LNCaP clone FGC (cell line): ENCODE measurements at places on chromosomes 16 and 17.

DNA sequence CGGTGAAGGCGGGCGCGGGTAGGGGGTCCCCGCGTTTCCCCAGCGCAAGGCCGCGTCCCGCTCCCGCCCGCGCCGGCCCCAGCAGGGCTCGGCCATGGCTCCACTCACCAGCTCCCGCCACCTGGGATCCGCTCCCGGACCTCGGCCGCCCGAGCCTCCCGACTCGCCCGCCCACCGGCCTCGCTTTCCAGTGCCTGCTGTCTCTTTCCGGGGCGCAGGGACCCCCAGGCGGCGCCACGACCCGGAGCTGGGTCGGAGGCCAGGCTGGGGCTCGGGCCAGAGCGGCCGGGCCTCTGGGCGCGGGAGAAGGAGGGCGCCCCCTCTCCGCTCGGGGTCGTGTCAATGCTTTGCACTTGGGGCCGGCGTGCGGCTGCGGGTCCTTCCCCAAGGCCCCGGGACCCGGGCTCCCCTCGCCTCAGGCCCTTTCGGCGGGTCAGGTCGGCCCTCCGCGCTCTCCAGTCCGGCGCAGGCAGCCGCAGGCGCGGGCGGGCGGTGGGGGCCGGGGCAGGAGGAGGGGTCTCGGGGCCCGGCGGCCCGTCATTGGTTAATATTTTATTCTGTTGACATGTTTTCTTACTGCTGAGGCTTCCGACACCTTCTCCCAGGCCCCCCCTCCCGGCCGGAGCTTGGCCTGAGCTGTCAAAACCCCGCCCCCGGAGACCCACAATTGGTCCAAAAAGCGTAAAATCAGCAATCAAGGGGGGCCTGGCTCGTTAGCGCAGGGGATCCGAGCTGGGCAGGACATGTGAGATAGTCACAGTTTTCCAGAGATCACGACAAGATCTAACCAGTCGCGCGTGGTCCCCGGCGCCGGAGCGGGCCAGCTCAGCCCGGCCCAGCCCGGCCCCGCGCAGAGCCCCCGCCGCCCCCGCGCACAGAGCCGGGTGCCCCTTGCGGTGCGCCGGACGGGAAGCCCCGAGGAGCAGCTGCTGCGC, at the start of gene TBX2:
TSS of gene TBX2 (plus strand) at position 713 of the 935 bp plus-strand sequence. CDS start 334 bp downstream, outside the sequence.
- DNase-seq = no peak

DNA sequence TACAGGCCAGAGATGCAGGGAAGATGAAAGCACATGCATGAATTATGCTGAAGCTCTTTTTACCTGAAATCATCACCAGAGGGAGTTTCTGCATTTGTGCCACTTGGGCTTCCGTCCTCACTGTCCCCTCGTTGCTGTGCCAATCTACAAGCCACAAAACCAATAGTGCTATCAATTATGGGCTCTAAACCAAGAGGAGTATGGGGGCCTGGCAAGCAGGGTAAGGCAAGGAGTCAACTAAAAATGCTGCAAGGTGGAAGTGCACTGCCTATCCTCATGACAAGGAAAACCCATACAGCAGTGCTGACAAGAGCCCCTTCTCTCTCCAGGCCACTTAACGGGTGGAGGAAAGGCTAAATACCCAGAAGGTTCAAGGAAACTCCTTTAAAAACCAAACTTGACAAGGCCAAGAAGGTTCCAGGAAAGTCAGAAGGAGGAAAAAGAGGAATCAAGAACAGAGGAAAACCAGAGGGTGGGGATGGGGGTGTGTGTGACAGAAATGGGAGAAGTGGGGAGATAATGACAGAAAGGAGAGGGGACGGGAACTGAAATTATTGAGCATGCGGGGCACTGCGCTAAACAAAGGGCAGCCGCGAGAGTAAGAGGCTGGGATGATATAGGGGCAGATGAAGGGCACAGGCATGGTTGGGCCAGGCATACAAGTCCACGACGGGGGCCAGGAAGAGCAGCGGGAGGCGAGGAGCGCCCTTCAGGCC, 674 bp downstream of the C17orf75 start:
- no peak for DNase-seq

GRCh38 chr17:75917917-75918445, 13.3 kb upstream of the MRPL38 start:
- DNase-seq = no peak

DNA sequence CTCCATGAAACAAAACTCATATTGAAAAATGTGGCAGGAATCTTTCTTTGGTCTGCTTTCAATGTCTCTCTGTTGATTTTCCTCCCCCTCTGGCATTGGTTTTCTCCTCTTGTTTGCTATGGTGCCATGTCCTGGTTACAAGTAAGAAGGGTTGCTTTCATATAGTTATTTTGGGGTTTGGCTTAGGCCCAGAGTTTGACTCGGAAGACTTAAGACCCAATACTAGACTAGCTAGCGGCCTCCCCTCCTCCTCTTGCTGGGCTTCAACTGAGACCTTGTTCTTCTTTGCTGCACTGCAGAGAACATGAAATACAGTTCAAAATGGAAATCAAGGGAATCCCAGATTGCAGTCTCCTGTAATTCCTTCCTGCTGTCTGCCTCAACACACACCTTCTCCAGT, 30.0 kb upstream of the CLEC18A start:
- no peak for DNase-seq

GRCh38 chr16:87163637-87164036, 153.6 kb downstream of the C16orf95 start:
- no peak for DNase-seq

- no peak for DNase-seq
Measured at GRCh38 chr17:72699545-72699944, 392.9 kb downstream of the SLC39A11 start.

DNA sequence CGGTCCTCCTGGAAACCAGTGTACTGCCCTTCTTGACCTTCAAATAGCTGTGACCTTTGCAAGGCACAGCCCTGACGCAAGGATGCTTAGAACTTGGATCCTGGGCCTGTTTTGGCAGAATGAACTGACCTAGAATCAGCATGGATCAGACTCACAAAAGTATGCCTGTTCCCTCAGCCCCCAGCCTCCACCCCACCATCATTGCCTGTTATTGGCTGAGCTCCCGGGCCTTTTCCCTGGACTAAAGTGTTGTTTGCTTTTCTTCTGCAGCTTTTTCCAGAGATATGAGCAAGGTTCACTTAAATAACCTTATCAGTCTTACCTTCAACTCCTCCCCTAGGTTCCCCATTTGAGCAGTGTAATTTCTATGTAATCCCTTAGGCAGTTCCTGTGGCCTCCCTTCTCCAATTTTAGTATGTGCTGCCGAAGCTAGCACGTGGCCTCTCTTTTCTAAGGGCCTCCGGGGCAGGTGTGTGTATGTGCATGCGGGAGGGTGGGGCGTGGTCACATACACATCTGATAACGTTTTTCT, 347.4 kb downstream of the MAF start:
- DNase-seq = no peak

DNA sequence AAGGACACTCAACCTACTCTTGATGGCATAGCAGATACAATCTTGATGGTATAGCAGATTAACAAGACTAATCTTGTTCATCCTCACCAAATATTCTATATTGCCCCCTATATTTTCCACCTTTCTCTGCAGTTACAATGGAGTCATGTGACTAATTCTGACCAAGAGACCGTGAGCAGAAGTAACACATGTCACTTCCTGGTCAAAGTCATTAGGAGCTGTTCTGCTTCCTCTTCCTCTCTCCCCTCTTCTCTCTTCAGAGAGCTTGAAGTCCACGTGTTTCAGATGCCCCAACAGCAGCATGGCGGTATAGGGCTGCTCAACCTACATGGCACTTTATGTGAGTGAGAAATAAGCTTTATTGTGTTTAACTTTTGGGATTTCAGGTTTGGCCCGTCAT, 55.3 kb upstream of the ERCC4 start:
- no peak for DNase-seq

DNA sequence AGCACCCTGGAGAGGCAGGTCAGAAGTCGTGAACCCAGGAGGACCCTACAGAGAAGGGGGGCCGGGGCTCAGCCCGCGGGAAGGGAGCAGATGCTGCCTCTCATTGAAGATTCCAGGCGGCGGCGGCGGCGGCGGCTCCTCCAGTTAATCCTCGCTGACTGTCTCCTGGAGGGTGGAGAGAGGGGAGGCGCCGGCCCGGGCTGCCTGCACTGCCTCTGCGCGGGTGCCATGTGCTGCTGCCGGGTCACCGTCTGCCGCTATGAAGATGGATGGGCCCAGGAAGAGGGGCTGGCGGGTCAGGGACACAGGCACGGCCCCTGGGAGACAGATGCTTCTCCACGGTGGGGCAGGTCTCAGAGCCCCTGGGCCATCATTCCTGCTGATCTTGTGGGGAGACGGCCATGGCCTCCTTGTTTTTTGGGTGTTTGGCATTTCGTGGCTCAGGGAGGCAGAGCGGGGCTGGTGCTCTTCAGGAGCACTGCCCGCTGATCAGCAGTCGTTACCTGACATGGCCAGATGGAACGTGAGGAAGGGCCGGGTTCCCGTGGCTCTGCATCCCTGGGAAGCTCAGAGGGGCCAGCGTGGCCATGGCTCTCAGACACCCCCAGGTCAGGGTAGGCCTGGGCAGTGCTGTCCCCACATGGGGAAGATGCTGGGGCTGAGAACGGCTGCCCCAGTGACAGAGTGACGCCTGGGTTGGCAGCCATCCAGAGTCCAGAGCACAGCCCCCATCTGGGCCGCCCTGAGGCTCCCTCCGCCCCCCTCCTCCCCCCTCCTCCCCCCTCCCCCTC, 36.1 kb downstream of the GINS2 start:
- DNase-seq = peak; percentile 44

DNA sequence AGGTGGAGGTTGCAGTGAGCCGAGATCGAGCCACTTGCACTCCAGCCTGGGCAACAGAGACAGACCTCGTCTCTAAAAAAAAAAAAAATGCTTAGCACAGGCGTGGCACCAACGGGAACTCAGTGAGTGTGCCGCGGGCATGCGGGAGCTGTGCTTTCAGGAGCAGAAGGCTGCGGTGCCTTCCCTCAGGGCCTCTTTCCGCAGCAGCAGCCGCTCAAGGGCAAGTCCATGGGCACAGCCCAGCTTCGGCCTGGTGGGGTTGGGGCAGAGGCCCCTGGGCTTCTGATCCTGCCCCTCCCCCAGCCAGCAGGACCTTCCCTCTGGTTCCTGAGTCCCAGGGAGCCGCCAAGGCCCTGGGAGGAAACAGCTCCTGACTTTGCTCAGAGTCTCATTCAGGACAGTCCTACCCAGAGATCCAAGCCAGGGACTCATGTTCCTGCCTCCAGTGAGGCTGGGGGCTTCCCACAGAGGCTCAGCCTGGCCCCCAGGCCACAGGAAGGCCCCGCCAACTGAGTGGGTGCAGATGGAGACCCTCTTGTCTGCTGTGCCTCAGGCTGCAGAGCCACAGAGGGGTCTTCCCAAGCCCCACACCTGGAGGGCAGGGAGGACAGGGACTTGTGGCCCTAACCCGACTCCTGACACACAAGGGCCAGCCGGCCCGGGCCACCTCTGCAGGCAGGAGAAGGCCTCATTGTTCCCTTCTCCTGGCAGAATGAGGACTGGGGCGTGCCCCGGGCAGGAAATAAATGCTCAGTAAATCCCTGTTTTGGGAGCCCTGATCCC, 3.3 kb upstream of the ZG16B start:
- DNase-seq = no peak

DNA sequence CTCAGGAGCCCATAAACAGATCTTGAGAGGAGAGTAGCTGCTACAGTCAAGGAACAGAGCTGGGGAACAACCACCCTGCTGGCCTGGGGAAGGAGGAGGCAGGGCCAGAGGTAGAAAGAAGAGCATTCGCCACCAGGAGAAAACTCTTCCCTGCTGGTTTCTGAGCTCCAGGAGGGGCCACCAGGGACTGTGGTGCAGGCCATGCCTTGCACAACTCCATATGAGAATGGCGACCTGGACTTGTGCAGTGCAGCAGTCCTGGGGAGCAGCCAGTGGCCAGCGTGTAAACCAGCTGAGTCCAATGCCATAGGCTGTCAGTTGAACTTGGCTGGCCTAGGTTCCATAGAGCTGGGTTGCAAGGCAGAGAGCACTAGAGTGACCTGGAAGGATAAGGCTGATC, 11.6 kb downstream of the SLC13A2 start:
- DNase-seq = no peak

GRCh38 chr17:37168731-37169353, 206.9 kb upstream of the C17orf78 start:
- peak; percentile 65 for DNase-seq

- DNase-seq = no peak
Measured at GRCh38 chr16:52729731-52730130, 182.8 kb upstream of the TOX3 start.

DNA sequence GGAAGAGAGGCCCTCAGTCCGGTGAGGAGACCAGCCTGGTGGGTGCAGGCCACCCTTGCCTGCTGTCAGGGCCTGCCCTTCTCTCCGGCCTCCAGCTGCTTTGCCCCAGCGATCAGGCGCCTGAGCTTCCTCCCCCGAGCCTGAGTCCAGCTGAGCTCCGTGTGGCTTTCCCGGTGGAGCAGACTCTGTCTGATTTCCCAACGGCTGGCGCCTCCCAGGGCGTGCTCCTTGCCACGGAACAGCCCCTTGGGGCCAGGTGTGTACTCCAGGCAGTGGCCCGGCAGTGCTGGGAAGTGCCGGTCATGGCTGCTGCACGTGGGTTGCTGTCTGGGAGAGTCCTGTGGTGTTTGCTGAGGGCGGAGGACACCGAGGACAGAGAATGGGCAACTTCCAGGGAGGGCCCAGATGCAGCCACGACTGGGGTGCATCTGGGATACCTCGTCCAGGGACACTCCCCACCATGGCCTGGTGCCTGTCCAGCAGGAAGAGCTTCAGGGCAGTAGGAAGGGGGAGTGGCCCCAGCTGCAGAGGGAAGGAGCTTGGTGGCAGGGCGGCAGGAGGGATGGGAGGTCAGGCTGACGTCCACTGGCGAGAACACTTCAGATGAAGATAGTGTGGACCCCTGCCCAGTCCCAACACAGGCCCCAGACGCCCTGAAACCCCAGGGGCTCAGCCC, 22.5 kb downstream of the METRNL start:
- no peak for DNase-seq

DNA sequence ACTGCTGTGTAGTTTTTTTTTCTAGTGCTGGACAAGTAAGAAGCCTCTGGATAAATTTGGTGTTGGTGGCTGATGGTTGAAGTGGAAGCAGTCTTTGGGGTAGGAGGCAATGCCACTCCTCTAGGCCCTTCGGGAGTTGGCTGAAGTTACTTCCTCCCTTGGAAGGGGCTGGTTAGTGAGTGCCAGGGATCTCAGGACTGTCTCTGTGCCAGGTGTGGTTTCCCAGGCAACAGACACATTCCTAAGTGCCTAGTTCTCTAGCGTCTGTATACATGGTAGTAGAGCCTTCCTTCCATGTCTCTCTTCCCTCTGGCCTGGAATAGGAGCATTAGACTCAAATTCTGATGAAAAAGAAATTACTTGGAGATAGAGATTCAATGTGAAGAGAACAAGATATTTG, 15.3 kb downstream of the TMEM98 start:
- no peak for DNase-seq

- no peak for DNase-seq
Measured at GRCh38 chr17:28618464-28618863, 4.5 kb upstream of the RSKR start.

- DNase-seq = no peak
Measured at GRCh38 chr16:57961538-57961937, 9.4 kb downstream of the CNGB1 start.

GRCh38 chr16:11494433-11494832, 92.3 kb downstream of the LITAF start:
- no peak for DNase-seq
